ENCODE measurements at places on chromosomes 11 and 22.
A peak's percentile ranks its signal among the peaks of the same experiment; 100 is the strongest.

DNA sequence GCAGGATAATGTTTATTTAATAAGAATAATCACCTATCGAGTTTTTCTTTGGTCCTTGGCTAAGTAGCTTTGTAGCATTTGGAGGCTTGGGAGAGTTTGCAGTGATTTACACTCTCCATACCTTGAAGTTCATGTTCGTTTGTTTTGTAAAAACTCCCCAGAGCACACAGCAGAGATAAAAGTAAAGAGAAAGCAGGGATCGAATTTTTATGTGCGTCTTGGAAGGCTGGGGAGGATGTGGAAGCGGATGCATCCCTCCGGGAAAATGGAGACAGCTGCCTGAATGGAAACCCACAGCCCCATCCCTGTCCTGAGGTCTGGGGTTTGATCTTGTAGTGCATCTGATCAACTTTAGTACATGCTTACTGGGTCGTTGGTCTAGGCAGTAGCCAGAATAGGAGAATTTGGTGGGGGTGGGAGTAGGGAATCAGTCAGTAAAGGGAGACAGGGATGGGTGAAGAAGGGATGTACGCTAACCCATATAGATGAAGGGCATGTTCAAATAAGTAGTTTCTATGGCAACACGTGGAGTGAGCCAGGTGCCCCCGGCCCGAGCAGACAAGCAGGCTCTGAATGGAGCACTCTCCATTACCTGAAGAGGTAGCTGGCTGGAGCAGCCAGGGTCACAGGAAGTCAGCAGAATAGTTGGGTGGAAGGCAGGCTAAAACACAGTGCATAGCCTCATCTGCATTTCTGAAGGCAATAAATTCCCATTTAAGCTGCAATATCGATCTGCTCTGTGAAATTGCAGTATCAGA lies 147.8 kb downstream of the COMMD9 start:
- DNase-seq: no peak
- no peaks in the 10 kb centered on the region for H3K4me1 ChIP-seq
- H3K4me3 ChIP-seq: no peak overlapping the region
- no peak overlapping the region for H3K27ac ChIP-seq
- H3K27me3 ChIP-seq: no peaks in the 10 kb centered on the region

DNA sequence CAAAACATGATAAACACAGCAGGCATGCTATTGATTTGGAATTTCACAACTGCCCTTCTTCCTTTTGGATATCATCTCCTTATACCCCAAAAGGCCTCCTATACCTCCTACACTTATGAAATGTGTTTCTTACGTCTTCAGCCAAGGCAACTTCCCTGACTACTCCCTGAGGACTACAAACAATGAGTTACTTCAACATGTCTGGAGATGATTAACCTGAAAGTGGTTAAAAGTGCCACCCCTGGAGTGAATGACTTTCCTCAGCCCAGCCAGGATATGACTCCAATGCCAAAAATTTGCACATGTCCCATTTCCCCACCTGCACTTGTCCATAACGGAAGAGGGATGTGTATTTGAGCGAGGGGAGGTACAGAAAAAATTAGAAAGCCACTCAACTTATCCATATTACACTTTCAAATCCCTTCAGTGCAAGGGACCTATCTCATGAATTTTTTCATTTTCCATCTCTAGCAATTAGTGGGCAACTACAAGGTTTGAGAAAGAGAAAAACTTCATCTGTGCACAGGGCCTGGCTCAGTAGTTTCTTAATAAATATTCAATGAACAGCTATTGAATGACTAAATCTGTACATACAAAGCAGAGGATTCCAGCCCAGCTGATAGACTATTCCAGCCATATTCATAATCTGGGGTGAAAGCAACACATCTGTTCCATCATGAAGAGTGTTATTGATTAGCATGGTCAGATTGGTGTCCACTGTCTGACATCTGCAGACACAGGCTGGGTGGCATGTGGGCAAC lies 36.8 kb downstream of the KIRREL3 start:
- H3K27me3 ChIP-seq: no peaks in the 10 kb centered on the region
- H3K36me3 ChIP-seq: no peaks in the 10 kb centered on the region
- DNase-seq: no peak
- no peaks in the 10 kb centered on the region for H3K4me1 ChIP-seq
- no peak overlapping the region for H3K4me3 ChIP-seq
- no peak overlapping the region for H3K27ac ChIP-seq

DNA sequence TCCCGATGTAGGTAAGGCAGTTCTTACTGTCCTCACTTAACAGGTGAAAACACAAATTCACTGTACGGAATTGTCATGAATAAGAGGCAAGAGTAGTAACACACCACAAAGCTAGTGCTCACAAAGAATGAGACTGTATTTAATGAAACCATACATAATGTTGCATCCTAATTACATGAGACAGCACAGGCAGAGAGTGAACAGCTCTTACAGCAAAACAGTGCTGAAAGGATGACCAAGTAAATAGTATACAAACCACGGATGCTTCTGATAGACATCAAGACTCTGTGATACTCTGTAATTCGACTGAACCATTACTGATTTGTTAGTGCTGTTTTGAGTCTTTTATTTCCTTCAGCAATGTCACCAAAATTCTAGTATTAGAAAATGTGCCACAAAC lies 282.3 kb downstream of the TTC28 start:
- no peaks in the 10 kb centered on the region for H3K4me1 ChIP-seq
- H3K4me3 ChIP-seq: no peak overlapping the region
- H3K27ac ChIP-seq: no peak overlapping the region
- H3K36me3 ChIP-seq: no peaks in the 10 kb centered on the region
- no peak for DNase-seq

GRCh38 chr11:80720295-80720694 lies 1279.5 kb upstream of the TENM4 start:
- no peaks in the 10 kb centered on the region for H3K4me1 ChIP-seq
- H3K27me3 ChIP-seq: no peaks in the 10 kb centered on the region
- H3K4me3 ChIP-seq: no peak overlapping the region

- H3K27ac ChIP-seq: no peak overlapping the region
- no peak overlapping the region for H3K4me3 ChIP-seq
- no peaks in the 10 kb centered on the region for H3K27me3 ChIP-seq
- DNase-seq: no peak
- H3K36me3 ChIP-seq: peaks cover 13% of the 10 kb centered on the region
- no peaks in the 10 kb centered on the region for H3K4me1 ChIP-seq
Observed at GRCh38 chr11:93704237-93704636, 37.1 kb downstream of the TAF1D start.

GRCh38 chr11:46063138-46063537 lies 58.1 kb downstream of the PHF21A start:
- H3K4me1 ChIP-seq: no peaks in the 10 kb centered on the region
- no peak overlapping the region for H3K4me3 ChIP-seq
- H3K27me3 ChIP-seq: no peaks in the 10 kb centered on the region
- no peak overlapping the region for H3K27ac ChIP-seq

GRCh38 chr11:100581318-100581717 lies 105.8 kb upstream of the ARHGAP42 start:
- H3K4me3 ChIP-seq: no peak overlapping the region
- no peaks in the 10 kb centered on the region for H3K36me3 ChIP-seq

GRCh38 chr11:11807811-11808782 lies 33.7 kb upstream of the USP47 start:
- no peak for DNase-seq
- no peaks in the 10 kb centered on the region for H3K4me1 ChIP-seq
- H3K27ac ChIP-seq: no peak overlapping the region
- H3K27me3 ChIP-seq: no peaks in the 10 kb centered on the region
- no peaks in the 10 kb centered on the region for H3K36me3 ChIP-seq

DNA sequence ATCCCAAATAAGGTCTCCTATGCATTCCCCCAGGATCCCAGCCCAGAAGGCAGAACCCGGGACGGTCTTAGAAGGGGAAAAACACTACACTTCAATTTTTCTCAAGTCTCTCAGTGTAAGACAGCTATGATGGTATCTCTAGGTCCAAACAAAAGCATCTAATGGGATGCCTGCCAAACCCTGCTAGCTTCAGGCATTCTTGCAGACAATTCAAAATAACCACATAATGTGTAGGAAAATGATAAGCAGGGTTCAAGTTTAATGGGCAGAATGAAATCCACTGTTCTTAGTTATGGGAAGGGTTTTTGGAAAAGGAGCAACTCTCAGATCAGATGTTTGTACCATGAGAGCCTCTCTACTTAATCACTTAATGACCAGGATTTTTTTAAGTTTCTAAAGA lies 119.8 kb upstream of the ANO1 start:
- H3K27me3 ChIP-seq: no peaks in the 10 kb centered on the region
- no peak for DNase-seq
- no peaks in the 10 kb centered on the region for H3K36me3 ChIP-seq
- no peak overlapping the region for H3K4me3 ChIP-seq
- H3K4me1 ChIP-seq: no peaks in the 10 kb centered on the region
- no peak overlapping the region for H3K27ac ChIP-seq

- H3K4me1 ChIP-seq: peaks cover 3% of the 10 kb centered on the region
- no peaks in the 10 kb centered on the region for H3K36me3 ChIP-seq
- peaks cover 8% of the 10 kb centered on the region for H3K27me3 ChIP-seq
- no peak for DNase-seq
- H3K4me3 ChIP-seq: peak overlapping the region; percentile 35
Observed at GRCh38 chr11:65781152-65781961, 581 bp upstream of the AP5B1 start.

- peaks cover 26% of the 10 kb centered on the region for H3K36me3 ChIP-seq
- H3K27me3 ChIP-seq: no peaks in the 10 kb centered on the region
- no peaks in the 10 kb centered on the region for H3K4me1 ChIP-seq
- H3K4me3 ChIP-seq: no peak overlapping the region
- H3K27ac ChIP-seq: no peak overlapping the region
Observed at GRCh38 chr11:70883973-70884623, 368.3 kb downstream of the SHANK2 start.

- no peaks in the 10 kb centered on the region for H3K27me3 ChIP-seq
- no peak overlapping the region for H3K27ac ChIP-seq
- no peak for DNase-seq
- no peaks in the 10 kb centered on the region for H3K4me1 ChIP-seq
- H3K36me3 ChIP-seq: peaks cover 4% of the 10 kb centered on the region
Observed at GRCh38 chr11:125441648-125442410, 54.2 kb downstream of the FEZ1 start.

DNA sequence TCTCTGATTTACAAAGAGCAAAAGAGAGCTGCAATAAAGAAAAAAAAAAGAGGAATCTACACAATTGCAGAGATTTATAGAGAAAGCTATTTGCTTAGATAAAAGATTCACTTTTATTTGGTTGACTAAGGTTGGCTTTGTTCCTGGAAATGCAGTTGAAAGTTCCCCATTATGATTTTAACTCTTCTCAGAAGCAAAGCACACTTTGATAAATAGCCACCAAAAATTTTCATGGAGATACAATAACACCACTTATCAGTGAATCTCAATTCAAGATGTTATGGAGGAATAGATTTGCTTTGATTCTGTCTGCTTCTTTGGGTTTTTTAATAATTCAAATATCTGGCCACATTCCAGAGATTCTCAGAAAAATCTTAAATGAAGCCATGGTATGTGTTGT lies 88.5 kb upstream of the ANO3 start:
- no peak overlapping the region for H3K4me3 ChIP-seq
- H3K36me3 ChIP-seq: no peaks in the 10 kb centered on the region
- H3K4me1 ChIP-seq: no peaks in the 10 kb centered on the region
- no peaks in the 10 kb centered on the region for H3K27me3 ChIP-seq
- H3K27ac ChIP-seq: no peak overlapping the region
- DNase-seq: no peak

GRCh38 chr11:110527146-110527545 lies 97.4 kb downstream of the FDX1 start:
- H3K27ac ChIP-seq: no peak overlapping the region
- no peak for DNase-seq
- H3K27me3 ChIP-seq: no peaks in the 10 kb centered on the region
- no peak overlapping the region for H3K4me3 ChIP-seq
- no peaks in the 10 kb centered on the region for H3K4me1 ChIP-seq

GRCh38 chr11:62026739-62027370 lies 59.4 kb upstream of the FTH1 start:
- H3K36me3 ChIP-seq: no peaks in the 10 kb centered on the region
- no peak overlapping the region for H3K4me3 ChIP-seq
- no peaks in the 10 kb centered on the region for H3K4me1 ChIP-seq
- no peaks in the 10 kb centered on the region for H3K27me3 ChIP-seq
- no peak for DNase-seq

DNA sequence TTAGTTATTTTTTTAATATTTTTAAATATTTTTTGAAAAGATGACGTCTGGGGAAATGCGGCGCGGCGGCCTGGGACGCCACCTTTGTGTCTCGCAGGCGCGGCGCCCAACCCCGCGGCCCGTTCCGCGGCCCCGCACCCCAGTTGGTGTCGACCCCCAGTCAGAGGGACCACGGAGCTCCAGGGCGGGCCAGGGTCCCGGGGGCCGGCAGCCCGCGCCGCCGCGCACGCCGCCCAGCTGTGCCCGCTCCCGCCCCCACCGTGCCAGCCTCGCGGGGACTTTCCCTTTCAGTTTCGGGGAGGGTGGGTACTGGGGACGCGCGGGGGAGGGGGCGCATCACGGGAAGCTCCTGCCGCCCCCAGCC lies 1.6 kb downstream of the CCND1 start:
- H3K36me3 ChIP-seq: no peaks in the 10 kb centered on the region
- peak overlapping the region; percentile 81 for H3K4me3 ChIP-seq
- peak; percentile 79 for DNase-seq
- peaks cover 11% of the 10 kb centered on the region for H3K27me3 ChIP-seq

- no peaks in the 10 kb centered on the region for H3K4me1 ChIP-seq
- no peaks in the 10 kb centered on the region for H3K36me3 ChIP-seq
- H3K27ac ChIP-seq: no peak overlapping the region
- no peak for DNase-seq
- no peak overlapping the region for H3K4me3 ChIP-seq
Observed at GRCh38 chr11:70608568-70609470, 210.5 kb downstream of the CTTN start.

DNA sequence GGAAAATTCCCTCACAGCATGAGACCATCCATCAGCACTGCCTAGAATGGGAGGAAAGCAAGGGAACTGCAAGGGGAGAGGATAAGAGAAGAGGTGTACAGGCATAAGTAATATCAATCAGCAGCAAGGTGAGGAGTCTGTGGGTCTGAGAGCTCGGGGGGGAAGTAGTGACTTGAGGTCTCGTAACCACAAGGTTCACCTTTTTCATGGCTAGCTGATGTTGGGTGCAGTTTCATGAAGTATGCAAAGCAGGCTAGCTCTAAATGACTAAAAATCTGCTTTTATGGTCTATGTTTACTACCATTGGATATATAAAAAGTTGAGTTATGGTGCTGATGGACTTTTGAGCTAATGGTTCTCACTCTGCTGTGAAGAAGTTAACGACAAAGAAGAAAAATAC lies 35.8 kb downstream of the OR4C6 start:
- H3K27me3 ChIP-seq: no peaks in the 10 kb centered on the region
- H3K27ac ChIP-seq: no peak overlapping the region
- no peaks in the 10 kb centered on the region for H3K4me1 ChIP-seq
- no peak overlapping the region for H3K4me3 ChIP-seq
- peaks cover 2% of the 10 kb centered on the region for H3K36me3 ChIP-seq
- no peak for DNase-seq

- no peak overlapping the region for H3K27ac ChIP-seq
- DNase-seq: no peak
- peaks cover 20% of the 10 kb centered on the region for H3K36me3 ChIP-seq
- H3K27me3 ChIP-seq: no peaks in the 10 kb centered on the region
- H3K4me1 ChIP-seq: peaks cover 10% of the 10 kb centered on the region
- H3K4me3 ChIP-seq: peak overlapping the region; percentile 84
Observed at GRCh38 chr22:37953062-37953436, 352 bp downstream of the C22orf23 start.

- H3K27me3 ChIP-seq: no peaks in the 10 kb centered on the region
- H3K36me3 ChIP-seq: no peaks in the 10 kb centered on the region
- H3K4me1 ChIP-seq: no peaks in the 10 kb centered on the region
Observed at GRCh38 chr11:49424136-49424535, 215.7 kb upstream of the FOLH1 start.
